Neural crest cell (in vitro differentiated cells): ENCODE measurements at places on chromosomes 5 and 9. TPM values are rescaled to one million over a fixed set of nuclear protein-coding genes. Genes with fewer than 3 reads are reported as not detected.

- no peak for DNase-seq
Measured at GRCh38 chr5:67974054-67974453, 241.5 kb upstream of the PIK3R1 start.

DNA sequence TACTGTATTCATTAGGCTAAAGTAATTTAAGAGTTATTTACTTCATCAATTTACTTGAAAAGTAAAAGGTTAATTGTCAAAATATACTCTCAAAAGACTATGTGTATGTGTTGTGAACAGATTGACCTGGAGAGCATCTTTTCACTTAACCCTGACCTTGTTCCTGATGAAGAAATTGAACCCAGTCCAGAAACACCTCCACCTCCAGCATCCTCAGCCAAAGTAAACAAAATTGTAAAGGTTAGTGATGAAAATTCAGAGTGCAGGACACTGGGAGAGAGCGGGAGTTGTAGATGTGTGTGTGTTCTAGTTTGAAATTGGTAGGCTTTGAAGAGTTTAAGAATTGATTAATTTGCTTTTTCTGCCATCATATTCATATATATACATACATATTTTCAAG lies 41.9 kb downstream of the KIF2A start:
- no peak for DNase-seq

Gene GMCL2
- not detected in 2 replicates for total RNA-seq

- no peak for DNase-seq
Measured at GRCh38 chr9:98107926-98108325, 11.1 kb downstream of the TRIM14 start.

DNA sequence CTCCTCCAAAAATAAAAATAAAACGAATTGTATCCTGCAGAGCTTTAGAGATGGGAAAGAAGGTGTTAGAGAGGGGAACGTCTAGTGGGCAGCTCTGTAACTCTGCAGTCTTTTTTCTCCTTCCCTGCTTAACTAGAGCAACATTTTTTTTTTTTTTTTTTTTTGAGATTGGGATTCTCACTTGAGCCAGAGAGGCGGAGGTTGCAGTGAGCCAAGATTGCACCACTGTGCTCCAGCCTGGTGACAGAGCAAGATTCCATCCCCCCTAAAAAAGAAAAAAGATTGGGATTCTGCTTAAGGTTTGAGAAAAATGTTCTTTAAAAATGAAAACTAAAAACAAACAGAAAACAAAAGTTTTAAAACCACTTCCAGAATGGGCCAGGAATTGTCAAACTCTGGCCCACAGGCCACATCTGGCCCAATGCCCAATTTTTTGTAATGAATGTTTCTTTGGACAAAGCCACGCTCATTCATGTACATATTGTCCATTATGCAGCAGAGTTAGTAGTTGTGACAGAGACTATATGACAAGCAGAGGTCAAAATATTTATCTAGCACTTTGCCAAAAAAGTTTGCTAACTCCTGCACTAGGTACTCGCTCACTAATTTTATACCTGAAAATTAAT lies 98.5 kb downstream of the ZCCHC7 start:
- no peak for DNase-seq
